ENCODE measurements at places on chromosomes 7 and 10.

GRCh38 chr7:92785923-92786322 is 50.5 kb downstream of the CDK6 start:
- DNase-seq, result no peak

DNA sequence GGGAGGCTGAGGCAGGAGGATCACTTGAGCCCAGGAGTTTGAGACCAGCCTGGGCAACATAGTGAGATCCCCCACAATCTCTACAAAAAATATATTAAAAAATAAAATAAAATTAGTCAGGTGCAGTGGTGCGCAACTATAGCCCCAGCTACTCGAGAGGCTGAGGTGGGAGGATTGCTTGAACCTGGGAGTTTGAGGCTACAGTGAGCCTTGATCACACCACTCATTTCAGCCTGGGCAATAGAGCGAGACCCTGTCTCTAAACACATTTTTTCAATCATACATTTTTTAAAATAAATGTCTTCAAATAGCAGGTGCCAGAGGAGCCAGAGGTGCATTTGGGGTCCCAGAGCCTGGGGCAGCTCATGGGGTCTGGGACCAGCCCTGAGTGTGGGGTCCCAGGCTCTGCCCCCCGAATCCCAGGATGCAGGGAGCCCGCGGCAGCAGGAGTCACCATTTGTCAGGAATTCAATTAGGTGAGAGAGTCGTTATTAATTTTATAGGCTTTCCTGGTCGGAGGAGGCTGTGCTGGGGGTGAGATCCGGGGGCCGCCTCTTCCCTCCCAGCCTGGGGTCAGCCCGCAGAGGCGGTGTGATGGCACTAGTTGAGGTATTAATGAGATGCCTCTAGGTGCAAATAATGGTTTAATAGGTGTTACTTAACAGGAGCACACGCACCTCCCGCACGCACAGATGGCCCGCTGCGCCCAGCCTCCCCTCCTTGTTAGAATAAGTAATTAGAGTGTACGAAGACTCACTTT is 78.3 kb downstream of the MICALL2 start:
- DNase-seq, result no peak

DNA sequence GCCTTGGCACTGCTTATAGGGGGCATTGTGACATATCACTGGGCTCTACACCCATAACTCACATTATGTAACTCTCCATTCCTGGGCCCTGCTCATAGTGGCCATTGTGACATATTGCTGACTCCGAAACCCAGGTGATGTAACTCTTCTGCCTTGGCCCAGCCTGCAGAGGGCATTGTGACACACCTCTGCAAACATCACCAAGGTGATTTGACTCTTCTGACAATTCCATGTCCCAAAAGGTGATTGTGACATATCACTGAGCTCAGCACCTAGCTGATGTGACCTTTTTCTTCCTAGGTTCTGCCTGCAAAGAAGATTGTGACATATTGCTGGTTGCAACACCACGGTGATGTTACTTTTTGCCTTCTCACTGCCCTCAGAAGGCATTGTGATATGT is 36.5 kb upstream of the ZNF680 start:
- DNase-seq, result no peak

- no peak for DNase-seq
These were observed 18.7 kb downstream of the DKK1 start for GRCh38 chr10:52332815-52333214.

DNA sequence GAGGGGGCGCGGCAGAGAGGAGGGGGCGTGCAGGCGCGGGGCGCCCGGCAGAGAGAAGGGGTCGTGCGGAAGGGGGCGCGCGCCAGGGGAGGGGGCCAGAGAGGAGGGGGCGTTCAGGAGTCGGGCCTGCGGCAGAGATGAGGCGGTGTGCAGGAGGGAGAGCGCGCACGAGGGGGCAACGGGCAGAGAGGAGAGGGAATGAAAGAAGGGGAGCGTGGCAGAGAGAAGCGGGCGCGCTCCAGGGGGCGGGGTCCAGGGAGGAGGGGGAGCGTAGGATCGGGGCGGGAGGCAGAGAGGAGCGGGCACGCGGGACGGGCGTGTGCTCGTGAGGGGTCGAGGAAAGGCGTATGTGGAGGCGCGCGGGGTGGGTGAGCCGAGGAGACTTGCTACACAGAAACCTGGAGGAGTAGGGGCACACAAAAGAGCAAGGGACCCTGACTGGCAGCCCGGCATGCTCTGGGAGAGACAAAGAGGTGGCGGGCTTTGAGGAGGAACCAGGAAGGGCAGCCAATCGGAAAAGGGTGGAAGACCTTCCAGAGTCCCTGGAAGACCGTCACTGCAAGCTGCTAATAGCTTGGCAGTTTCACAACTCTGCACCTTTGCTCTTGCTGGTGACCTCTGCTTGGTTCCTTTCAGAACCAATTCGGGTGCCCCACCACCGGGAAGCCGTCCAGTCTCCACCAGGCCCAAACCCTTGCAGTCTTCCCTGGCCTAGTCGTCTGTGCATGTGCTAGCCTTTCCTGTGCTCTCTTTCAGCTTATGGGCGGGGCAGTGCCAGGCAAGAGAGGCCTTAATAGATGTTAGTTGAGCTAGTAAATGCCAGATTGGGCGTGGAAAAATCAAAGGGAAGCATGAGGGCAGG is 639 bp downstream of the DYDC2 start:
- DNase-seq, result no peak
